ENCODE measurements at places on chromosomes 5 and 9. TPM values are rescaled to one million over a fixed set of nuclear protein-coding genes. Genes with fewer than 3 reads are reported as not detected.

The PRR16 gene
- 52.9 TPM for polyA plus RNA-seq

The PCDHGA6 gene
- polyA plus RNA-seq = 4.7 TPM

The CLPTM1L gene
- polyA plus RNA-seq = 110 TPM

The C9 gene
- not detected for polyA plus RNA-seq

The CRHBP gene
- 0.09 TPM for polyA plus RNA-seq

DNA sequence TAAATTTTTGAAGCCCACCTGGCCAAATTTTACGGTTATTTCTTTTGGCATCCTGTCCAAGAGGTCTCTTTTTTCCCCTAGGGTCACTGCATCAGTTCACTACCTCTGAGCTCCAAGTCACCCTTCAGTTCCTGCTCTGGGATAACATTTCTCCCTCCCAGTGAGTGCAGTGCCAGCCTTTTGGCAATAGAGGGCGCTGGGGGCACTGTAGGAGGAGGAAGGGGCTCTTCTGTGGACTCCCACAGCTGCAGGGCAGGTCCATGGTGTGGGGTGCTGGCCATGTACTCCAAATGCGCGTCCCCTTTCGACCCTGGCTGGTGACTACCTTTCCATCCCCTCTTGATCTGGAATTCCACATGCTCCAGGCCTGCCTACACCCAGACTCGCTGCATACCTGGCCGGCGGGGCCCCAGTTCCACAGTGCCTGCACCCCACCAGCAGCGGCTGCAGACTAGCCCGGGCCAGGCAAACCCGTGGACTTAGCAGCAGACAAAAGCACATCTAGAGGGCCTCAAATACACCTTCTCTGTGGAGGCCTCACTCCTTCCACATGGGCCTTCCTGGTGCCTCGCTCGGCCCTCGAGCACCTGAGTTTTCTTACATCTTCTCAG lies 20.3 kb upstream of the NINJ1 start:
- no peaks in the 10 kb centered on the region for H3K4me1 ChIP-seq
- H3K27me3 ChIP-seq = no peaks in the 10 kb centered on the region
- H3K27ac ChIP-seq = no peak overlapping the region
- DNase-seq = no peak
- H3K4me3 ChIP-seq = no peak overlapping the region

- H3K4me1 ChIP-seq = no peaks in the 10 kb centered on the region
- DNase-seq = no peak
- no peaks in the 10 kb centered on the region for H3K36me3 ChIP-seq
- H3K4me3 ChIP-seq = no peak overlapping the region
- no peaks in the 10 kb centered on the region for H3K27me3 ChIP-seq
- H3K27ac ChIP-seq = no peak overlapping the region
These were observed 22.6 kb downstream of the TMEM267 start for GRCh38 chr5:43461066-43461465.

DNA sequence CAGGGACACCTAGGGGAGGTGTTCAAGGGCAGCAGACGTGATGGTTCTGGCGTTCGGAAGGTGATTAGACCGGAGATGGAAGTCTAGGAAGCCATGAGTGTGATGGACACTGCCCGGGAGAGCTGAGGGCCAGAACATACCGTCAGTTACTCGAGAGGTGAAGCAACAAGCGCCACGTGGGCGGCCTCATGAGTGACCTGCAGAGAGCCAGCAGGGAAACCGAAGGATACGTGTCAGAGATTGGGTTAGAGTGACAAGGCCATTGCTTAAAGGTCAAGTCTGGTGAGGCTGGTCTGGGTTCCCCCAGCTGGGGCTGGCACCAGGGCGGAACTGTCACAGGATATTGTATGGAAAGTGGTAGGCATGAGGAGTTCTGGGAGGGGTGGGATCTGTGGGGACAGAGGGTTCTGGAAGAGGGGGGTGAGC lies 60.0 kb downstream of the C9orf50 start:
- peaks cover 28% of the 10 kb centered on the region for H3K4me1 ChIP-seq
- no peaks in the 10 kb centered on the region for H3K27me3 ChIP-seq
- H3K4me3 ChIP-seq = no peak overlapping the region
- H3K27ac ChIP-seq = no peak overlapping the region
- DNase-seq = no peak

DNA sequence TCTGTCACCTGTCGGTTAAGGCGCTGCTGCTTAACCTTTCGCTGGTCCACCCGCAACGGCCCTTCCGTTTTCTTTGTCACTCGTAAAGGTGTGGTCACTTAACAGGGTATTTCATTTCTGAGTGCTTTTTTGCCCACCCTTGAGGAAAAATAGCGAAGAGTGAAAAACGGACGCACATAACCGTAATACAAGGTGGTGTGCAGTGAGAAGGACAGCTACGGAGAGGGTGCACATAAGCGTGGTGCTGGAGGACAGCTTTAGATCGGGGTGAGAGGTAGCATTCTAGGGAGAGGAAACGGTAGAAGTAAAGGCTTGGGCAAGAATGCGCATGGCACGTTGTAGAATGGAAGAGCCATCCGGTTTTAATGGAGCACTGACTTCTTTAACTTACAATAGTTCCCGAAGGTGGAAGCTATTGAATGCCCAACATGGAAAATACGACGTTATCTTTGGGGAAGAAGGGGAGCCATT lies 761 bp downstream of the CCT5 start:
- peaks cover 8% of the 10 kb centered on the region for H3K4me1 ChIP-seq
- DNase-seq = peak; percentile 41
- peaks cover 6% of the 10 kb centered on the region for H3K36me3 ChIP-seq
- no peaks in the 10 kb centered on the region for H3K27me3 ChIP-seq

- peak within 1 kb of the TSS; percentile 65 for H3K4me3 ChIP-seq
- H3K27me3 ChIP-seq = no peaks in the 10 kb centered on the region
- peaks cover 3% of the 10 kb centered on the region for H3K4me1 ChIP-seq
- H3K27ac ChIP-seq = peak within 1 kb of the TSS; percentile 97
- peak; percentile 89 for DNase-seq
These were observed at the start of gene FAM53C for GRCh38 chr5:138337685-138338410. TSS of gene FAM53C (plus strand) at chr5:138338266. CDS start at chr5:138341336, 3,070 bp downstream.

GRCh38 chr5:10856071-10856470 lies 95.0 kb upstream of the DAP start:
- H3K36me3 ChIP-seq = no peaks in the 10 kb centered on the region
- H3K27me3 ChIP-seq = no peaks in the 10 kb centered on the region
- H3K4me1 ChIP-seq = peaks cover 18% of the 10 kb centered on the region

DNA sequence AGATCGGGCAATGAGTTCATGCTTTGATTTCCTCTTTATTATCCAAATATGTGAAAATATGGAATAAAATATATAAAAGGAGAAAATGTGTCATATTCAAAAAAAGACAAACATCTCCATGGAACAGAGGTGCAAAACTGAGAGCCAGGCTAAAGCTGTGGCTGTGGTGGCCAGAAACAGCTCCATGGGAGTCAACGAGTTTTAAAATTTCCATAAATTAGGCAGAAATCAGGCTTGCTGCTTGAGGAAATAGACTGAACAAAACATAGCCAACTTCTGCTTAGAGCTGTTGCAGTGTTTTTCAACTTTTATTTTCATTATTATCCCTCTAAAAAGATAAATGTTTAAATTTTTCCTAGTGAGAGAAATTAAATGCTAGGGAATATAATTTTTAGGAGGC lies 110.8 kb upstream of the SLC30A5 start:
- no peaks in the 10 kb centered on the region for H3K36me3 ChIP-seq
- H3K27ac ChIP-seq = no peak overlapping the region
- H3K4me1 ChIP-seq = no peaks in the 10 kb centered on the region
- H3K27me3 ChIP-seq = no peaks in the 10 kb centered on the region
